ENCODE measurements at places on chromosomes 2 and 18.

- DNase-seq = no peak
Observed at GRCh38 chr2:202965810-202966460, 48.7 kb upstream of the NBEAL1 start.

- DNase-seq = no peak
Observed at GRCh38 chr2:235268535-235268934, 225.3 kb upstream of the AGAP1 start.

DNA sequence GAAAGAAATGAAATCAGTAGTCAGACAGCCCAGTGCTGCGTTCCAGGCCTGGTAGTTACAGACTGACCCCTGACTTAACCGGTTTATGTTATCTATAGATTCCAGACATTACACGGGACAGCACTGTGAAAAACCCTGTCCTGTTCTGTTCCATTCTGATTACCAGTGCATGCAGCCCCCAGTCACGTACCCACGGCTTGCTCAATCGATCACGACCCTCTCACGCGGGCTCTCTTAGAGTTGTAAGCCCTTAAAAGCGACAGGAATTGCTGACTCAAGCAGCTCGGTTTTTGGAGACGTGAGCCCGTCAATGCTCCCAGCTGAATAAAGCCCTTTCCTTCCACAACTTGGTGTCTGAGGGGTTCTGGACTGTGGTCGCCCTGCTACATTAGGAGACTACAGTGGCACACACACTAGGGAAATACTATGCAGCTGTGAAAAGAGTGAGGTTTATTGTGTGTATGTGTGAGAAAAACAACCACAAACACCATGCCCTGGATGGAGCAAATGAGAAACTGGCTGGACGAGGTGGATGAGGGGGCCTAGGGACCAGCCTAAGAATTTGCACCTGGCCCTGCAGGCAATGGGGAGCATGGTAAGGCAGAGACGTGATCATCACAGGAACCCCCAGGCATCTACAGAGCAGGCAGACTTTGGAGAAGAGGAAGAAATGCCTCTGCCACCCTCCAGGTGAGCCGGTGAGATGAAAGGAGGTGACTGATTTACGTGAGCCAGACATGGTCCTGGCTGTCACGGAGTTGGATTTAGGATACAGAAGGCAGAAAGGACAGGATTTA, 49.1 kb upstream of the SEMA4C start:
- DNase-seq = no peak

DNA sequence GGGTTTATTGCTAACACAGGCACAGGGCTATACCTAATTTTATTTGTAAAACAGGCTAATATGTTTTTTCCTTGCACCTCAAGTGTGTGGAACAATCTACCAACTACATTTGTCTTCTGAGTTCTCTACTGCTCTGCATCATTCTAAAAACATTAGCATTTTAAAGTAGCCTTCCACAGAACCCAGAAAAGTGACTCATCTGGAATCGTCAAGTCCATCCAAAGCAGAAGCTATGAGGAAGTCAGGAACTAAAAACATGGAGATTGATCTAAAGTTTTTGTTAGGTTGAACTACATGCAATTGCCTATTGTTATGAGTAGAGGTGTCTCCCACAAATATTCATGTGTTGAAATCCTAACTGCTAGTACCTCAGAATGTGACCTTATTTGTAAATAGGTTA, 70.9 kb downstream of the SUCLG1 start:
- DNase-seq = no peak

- no peak for DNase-seq
Observed at GRCh38 chr2:173059971-173060461, 15.6 kb upstream of the MAP3K20 start.

DNA sequence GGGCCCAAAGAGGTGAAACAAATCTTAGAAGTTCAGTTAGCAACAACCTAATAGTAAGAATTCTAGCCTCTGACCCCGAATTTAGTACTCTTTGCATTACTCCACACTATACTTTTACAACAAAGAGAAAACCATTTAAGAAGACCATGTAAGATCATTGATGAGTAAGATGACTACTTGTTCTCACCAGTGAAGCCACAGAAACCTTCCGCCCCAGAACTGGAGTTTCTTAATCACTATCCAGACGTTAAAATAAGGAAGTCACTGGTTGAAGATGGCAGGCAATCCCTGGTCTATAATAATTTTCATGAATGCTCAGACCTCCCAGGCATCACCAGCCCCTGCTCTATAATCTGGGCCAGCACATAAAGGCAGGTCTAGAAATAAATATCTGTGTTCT, 95.0 kb downstream of the TMEM163 start:
- no peak for DNase-seq

DNA sequence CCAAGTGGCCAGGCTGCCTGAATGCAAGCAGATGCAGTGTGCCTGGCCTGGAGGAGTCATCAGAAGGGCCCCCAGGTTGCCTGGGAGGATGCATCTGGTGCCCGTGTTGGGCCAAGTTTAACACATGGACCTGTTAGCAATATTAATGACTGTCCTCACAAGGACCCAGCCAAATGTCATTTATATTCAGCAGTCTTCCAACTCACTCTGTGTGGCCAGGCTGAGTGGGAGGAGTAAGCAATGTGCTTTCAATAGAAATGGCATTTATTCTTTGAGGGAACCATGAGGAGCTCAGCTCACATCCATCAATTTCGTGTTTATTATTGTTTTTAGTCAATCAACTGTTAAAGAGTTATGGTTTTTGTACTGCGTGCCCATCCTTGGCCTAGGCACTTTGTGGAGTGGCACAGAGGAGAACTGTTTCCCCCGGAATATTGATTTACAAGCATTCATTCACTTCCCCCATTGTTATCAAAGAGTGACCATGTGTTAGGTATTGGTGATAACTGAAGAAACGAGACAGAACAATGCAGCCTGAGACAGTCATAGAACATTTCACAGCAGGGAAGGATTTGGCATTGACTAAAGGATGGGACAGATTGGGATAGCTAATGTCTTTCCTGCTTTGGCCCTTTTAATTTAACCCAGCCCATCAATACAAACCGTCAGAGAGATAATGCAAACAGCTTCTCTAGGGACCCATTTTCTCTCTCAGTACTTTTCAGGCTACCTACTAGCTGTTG, 725.2 kb downstream of the TSN start:
- DNase-seq = no peak

DNA sequence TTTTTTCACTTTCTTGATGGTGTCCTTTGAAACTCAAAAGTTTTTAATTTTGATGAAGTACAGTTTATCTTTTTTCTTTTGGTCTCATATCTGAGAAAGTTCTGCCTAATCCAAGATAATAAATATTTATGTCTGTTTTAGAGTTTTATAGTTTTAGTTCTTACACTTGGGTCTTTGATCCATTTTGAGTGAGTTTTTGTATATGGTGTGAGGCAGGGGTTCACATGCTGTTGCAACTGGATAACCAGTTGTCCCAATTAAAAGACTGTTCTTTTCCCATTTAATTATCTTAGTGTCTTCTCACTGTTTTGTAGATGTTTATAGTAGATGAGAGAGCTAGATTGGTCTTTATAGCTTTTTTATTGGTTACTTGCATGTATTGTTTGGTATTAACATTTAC, 43.6 kb downstream of the TET3 start:
- DNase-seq = no peak

GRCh38 chr2:127169066-127169660, 50.9 kb downstream of the CYP27C1 start:
- no peak for DNase-seq

DNA sequence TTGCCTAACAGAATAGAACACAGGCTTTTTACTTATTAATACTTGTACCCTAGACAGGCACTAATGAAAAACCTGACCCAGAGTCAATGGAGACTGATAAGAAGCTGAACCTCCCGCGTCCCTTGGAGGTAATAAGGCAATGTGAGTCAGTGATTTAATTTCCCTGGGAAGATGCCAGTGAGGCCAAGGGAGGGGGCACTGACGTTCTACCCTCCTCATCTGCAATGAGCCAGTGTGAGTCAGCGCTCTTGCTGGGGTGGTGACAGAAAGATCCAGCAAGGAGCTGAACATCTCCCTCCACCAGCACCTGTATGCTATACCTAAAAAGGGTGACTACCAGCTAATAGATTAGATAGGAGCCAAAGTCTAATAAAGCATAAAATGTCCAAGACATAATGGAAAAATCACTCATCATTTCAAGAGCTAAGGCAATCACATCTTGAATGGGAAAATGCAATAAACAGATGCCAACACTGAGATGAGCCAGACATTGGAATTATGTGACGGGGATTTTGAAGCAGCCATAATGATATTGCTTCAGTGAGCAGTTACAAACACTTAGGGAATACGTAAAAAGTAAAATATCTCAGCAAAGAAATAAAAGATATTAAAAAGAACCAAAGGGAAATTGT, 116.9 kb downstream of the TPGS2 start:
- no peak for DNase-seq

DNA sequence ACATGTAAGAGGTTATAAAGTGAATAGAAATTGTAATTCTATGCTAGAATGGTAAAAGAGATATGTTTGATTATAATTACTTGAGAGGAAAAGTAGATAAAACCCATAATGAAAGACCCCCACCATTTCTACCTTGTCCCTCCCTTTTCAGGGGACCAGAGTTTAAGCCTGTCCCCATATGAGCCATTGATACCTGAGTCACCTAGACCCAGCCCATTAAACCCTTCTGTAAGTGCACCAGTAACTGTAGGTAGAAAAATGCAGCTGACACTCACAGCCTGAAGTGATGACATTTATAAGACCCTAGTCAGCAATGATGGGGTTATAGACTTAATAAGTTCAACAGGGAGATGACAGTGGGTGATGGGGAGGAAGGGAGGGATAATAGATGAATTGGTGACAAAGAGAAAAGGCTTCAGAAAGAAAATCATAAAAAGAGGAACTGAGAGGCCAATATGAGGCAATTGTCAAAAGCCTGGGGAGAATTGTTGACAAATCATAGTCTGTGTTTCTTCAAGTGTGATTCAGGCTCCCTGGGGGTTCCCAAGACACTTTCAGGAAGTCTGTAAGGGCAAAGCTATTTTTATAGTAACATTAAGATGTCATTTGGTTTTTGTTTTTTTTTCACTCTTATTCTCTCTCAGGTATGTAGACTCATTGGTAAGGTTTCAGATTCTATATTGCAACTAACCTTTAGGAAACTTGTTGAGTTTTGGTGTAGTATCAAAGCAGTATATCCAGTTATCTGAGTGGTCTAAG, 544.2 kb downstream of the SATB2 start:
- no peak for DNase-seq

DNA sequence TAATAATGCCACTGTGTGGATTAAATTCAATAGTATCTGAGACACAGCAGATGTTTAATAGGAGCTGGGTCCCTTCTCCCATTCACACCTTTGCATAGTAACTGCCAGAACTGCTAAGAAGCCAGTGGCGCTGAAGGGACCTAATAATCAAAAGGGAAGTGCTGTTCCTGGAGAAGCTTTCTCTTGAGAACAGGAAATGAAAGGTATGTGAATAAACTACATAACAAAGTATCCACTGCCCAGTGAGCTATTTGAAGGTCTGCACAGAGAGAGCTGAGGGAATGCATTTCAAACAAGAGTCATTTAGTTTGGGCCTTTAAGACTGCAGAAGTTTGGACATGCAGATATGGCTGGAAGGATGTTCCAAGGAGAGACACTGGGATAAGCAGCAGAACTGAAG, 56.1 kb upstream of the KIDINS220 start:
- DNase-seq = no peak

- no peak for DNase-seq
Observed at GRCh38 chr2:33272001-33272400, 204.4 kb upstream of the RASGRP3 start.

DNA sequence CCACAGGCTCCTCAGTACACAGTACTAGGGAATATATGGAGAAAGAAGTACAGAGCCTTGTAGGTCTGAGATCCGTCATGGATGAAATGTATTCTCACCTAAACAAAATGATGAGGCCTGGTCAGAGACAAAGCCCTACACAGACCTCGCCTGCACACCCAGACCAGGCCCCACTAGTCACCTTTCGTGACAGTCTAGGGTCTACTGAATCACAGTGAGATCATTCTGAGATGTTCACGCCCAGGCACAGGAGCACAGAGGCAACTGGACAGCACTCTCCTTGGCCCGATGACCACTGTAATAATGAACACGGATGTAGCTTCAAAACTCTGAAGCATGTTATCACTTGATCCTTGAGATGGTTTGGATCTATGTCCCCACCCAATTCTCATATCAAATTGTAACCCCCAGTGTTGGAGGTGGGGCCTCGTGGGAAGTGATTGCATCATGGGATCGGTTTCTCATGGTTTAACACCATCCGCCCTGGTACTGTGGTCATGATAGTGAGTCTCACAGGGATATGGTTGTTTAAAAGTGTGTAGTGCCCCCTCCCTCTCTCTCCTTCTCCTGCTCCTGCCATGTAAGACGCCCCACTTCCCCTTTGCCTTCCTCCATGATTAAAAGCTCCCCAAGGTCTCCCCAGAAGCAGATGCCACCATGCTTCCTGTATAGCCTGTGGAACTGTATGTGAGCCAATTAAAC, 15.1 kb downstream of the DOCK10 start:
- no peak for DNase-seq

- no peak for DNase-seq
Observed at GRCh38 chr2:224882291-224883171, 159.7 kb downstream of the DOCK10 start.

DNA sequence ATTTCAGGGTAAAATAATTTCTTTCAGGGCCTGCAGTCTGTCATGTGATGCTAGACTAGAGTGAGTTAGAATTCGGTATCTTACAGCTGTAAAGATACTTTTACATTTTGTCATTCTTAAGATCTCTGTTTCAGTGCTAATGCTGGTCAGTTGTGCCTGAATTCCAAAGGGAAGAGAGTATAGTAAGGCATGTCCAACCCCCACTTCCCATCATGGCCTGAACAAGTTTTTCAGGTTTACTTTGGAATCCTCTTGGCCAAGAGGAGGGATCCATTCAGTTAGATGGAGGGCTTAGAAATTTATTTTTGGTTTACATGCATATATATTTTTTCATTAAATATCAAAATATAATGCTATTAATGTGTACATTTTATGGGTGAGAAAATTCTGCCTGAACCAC, 596.6 kb downstream of the XIRP2 start:
- no peak for DNase-seq

- DNase-seq = no peak
Observed at GRCh38 chr2:235283246-235283645, 210.6 kb upstream of the AGAP1 start.

DNA sequence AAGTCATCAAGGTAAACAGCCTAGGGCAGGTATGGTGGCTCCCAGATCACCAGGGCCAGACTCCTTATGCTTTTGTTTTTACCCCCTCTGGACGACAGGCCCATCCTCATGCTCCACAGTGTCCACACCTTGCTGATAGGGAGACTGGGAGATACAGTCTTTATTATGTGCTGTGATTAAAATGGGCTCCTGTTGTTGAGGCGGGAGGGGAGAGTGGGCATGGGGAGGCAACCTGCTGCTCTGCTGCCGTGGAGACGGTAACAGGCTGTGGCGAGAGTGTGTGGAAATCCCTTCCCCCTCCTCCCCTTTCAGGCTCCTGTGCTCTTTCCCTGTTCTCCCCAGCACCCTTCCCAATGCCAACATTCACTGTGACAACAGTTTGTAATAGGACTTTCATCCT, 38.2 kb upstream of the PNO1 start:
- DNase-seq = no peak

DNA sequence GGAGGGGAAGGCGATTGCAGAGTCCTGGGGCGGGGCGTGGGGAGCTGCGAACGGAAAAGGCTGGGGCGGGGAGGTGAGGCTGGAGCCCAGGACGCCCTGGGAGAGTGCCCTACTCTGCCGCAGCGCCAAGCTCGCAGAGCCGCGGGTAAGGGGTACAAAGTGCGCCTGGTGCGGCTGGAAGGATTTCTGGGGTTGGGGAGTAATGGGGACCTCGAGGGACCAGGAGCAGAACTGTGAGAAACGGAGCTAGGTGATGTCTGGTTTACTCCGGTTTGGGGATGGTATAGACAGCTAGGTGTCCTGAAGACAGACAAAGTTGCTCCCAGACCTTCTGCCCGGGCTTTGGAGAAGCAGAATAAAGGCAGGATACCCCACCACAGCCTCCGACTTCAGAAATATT, 718 bp upstream of the NXPH2 start:
- DNase-seq = no peak

Measured in hypothalamus (tissue), 51 donors.